Activated naive CD4-positive, alpha-beta T cell (primary cell): ENCODE measurements at places on chromosomes 12 and 14.

DNA sequence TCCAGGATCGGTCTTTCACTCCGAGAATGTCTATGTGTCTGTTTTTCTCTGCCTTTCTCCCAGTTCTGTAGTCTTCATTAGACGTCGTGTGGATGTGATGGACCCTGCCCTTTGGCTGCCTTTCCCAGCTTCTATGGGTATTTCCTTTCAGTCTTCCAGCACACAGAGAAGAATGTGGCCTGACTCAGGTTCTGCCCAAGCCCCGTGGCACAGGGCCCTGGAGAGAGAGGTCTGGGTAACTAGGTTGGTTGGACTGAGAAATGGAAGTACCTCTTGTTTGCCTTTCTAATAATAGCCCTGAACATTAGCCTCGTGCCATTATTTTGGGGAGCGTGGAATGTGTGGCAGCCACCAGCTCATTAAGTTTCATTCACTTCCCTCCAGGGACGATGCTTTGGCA is 3.8 kb downstream of the FOXJ2 start:
- no peak for DNase-seq

DNA sequence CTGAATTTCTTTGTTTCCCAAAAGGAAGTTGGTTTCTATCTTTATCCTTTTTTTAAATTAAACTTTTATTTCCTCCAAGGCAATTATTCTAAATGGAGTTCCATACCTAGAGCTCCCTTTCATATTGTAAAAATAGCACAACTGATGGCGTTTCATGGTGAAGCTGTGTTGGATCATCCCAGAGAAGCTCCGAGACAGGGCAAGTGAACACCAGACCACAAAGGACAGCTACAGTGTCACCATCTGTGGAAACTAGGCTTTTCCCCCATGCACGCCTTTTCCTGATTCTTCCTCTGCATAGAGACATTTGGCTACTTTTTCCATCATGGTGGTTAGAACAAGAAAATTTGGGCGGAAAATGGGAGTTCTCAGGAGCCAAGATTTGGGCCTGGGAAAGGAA is 12.7 kb downstream of the TPCN1 start:
- DNase-seq = no peak

DNA sequence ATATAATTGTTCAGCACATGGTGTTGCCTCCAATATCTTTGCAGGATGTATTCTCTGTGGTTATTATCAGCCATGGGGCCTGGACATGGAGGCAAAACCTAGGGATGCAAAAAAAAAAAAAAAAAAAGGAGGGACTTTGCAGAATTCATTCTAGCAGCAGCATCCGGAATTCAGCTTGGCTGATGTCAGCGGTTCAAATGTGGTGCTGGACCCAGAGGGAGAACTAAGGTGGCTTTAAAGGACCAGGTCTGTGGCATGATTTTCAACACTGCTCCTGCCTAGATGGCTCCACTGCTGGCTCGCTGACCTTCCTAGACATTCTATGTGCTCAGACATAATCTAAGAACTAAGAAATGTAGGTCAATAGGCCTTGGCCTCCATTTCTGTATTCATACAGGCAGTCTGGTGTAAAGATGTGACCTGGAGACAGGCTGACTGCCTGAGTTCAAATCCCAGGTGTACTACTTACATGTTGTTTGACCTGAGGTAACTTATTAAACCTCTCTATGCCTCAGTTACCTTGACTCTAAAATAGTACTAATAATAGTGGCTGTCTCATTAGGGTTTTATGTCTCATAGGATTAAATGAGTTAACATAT is 108.6 kb downstream of the PPM1A start:
- no peak for DNase-seq

DNA sequence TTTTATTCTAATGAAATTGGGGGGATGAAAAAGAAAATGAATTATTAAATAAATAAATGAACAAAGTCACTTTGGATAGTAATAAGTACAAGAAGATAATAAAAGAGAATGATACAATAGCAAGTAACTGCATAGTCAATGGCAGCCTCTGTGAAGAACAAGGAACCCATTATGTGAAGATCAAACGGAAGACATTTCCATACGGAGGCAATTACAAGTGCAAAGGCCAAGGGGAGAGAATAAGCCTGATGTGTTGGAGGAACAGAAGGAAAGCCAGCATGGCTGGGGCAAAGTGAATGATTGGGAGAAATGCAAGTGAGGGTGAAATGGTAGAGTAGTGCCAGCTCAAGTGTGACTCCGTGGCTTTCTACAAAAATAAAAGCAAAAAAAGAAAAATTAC is 43.9 kb upstream of the CHPT1 start:
- no peak for DNase-seq

DNA sequence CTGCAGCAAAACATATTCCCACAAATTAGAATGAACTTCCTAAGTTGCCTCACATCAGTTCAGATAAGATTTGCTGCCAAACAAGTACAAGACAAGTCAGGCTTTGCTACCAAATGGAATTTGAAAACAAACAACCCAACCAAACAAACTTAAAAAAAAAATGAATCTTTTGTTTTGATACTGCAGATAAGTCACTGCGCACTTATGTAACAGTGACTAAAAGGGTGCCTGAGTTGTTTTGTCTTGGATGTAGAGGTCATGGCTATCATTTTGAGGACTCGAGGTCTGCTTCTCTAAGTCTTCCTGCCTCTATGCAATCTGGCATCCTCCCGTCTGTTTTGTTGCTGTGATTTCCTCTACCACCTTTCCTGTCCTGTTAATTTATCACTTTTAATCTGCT is 11.1 kb upstream of the EPS8 start:
- DNase-seq = no peak

DNA sequence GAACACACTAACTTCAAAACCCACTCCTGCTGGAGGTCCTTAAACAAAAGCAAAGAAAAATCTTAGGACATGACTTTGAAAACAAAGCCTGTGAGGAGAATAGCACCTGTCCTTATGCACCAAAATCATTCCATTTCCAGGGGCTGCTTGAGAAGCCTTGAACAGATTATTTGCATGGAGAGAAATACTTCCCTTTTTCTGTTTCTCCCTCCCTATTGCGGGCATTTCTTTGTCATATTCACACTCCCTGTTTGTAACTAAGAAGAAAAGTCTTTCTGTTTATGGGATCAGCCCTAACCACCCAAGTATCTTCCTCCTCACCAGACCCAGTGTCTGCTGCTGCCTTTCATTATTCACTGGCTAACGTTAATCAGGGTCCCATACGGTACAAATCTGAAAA is 218.8 kb downstream of the DPF3 start:
- DNase-seq = no peak

DNA sequence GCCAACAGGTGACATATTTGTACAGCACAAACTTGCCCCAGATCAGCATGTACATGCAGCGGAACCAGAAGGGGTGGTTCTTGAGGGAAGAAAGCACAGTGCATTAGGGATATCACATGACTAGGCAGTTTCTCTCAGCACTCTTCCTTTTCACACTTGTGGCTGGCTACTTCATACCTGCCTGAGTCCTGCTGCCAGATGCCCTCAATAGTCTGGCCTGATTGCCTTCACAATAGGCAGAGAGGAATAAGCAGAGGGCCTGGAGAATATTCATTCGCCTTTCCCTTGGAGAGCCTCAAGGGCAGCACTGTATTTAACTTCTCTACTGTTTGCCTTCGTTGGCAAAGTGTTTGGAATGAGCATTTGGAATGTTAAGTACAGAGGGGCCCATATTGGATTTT is 7.9 kb downstream of the EMG1 start:
- DNase-seq = no peak

DNA sequence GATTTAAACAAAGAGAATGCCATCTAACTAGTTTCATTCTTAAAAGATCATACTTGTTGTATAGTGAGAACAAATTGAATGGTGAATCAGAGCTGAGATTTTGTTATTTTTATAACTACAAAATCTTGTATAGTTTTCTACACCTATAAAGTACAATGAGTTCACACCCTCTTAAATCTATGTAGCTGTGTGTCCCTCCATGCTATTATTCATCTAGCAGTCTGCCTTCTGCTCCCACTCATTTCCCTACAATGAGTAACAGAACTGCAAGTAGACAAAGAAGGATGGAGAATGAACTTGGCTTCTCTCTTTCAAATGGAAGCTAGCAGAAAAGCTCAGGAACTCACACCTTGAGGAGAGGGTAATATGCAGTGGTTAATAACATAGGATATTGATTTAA is 7.1 kb downstream of the IFNG-AS1 start:
- DNase-seq = no peak

DNA sequence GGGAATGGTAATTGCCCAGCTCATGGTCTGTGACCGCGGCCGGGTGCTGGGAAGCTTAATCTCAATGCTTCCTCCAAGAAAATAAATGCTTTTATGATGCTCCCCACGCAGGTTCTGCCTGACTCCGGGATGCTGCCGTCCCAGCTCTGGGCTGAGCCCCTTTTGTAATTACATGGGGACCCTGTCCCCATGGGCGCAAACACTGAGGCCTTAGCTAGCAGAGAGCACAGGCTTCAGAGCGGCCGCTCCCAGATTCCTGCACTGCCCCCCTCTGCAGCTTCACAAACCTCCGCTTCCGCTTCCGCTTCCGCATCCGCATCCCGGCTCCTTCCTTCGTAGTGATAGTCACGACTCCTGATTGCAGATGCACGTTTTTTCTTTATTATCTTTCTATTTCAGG is 129.5 kb downstream of the KIF26A start:
- no peak for DNase-seq

DNA sequence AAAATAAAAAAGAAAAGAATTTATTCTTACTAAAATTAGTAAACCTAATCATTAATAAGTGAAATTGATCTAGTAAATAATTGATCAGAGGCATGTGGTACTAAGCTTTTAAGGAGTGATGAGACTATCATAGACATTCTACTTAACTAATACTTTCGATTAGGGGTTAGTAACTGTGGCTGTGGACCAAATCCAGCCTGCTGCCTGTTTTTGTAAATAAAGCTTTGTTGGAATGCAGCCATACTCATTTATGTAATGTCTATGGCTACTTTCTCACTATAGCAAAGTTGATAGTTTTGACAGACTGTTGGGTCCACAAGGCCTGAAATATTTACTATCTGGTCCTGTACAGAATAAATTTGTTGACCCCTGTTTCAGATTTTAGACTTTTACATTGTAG is 63.2 kb downstream of the PLEKHA5 start:
- DNase-seq = no peak

- DNase-seq = no peak
Measured at GRCh38 chr14:69808919-69809808, 12.1 kb upstream of the SLC10A1 start.

DNA sequence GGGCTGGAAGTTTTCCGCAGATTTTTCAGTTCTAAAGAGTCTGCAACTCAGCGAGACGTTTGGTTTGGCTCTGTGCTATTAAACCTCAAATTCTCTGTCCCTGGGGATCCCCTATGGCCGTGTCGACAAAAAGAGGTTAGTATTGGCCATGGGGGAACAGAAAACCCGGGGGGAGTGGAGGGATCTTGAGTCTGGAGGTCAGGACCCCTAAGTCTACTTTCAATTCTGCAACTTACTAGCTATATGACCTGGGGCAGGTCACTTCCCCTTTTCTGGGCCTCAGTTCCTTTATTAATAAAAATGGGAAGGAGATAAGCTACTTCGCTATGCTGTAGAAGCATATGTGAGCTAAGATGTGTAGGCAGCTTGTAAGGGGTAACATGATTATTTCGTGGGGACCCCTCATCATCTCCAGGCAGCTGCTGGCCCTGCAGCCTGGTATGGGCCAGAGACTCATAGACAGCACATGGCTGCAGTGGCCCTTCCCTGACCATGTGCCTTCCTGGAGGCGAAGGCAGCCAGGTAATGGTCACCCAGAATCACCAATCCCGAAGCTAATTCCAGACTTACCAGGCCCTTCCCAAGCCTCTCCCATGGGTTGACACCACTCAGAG is 8.6 kb downstream of the ASB2 start:
- no peak for DNase-seq

DNA sequence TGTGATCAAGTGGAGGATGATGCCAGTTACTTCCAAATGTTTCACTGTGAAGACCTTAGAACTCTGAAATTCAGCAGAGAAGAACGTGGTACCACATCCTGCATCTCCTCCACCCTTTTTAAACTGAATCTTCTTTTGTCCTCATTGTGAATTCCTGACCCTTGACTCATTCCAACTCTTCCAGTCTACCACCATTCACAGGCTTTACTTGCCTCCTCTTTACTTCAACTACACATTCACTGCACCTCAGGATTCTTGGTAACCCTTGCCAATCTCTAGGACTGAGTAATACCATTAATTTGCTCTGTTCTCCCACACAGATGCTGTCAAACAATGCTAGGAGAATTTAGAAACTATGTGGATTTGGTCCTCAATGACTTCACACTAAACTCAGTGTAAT is 37.3 kb downstream of the PPP1R12A start:
- DNase-seq = no peak

DNA sequence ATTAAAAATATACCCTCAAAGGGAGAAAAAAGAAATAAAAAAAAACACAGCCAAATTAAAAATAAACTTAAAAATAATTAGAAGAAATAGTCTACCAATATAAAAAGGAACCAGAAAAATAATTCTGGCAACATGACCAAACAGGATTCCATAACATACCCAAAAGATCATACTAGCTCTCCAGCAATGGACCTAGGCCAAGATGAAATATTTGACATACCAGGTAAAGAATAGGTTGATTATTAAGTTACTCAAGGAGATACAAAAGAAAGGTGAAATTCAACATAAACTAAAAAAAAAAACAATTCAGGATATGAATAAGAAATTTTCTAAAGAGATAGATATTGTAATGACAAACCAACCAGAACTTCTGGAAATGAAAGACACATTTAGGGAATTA is 121.3 kb upstream of the SCAF11 start:
- no peak for DNase-seq

DNA sequence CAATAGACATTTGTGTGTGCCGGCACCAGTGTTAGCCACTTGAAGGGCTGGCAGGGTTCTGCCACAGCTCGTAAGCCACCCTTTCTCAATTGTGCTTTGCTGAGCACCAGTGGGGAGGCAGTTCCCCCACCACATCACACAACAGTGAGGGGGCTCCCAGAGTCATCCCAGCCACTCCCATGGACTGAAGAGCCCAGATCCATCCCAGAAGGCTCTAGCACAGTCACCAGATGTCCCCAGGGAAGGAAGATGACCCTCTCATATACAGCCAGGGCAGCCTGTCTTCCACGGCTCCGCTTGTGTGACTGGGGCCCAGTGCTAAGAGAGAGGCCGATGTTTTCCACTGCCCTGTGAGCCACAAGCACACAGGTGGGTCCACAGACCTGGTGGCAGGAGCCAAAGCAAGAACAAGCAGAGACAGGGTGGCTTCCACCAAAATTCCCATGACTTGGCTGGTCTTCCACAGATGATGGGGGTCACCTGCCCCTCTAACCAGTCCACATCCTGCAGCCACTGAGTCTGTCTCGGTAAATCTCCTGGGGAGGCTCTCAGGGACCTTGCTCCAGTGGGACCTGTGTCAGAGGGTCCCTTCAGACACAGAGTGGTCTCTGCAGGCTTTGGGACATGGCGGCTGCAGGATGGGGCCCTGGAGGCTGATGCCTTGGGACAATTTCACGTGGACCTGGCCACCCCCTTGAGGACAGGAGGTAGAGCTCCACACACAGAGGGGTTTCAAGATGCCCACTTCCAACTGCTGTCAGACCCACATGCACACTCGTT is 71.9 kb upstream of the DDX11 start:
- no peak for DNase-seq

- DNase-seq = no peak
Measured at GRCh38 chr14:52755607-52756316, 25.8 kb downstream of the STYX start.
